ENCODE measurements at places on chromosomes 3 and 15.

- no peak for DNase-seq
Measured at GRCh38 chr3:136657526-136657925, 94.7 kb downstream of the STAG1 start.

- no peak for DNase-seq
Measured at GRCh38 chr3:173892547-173892946, 495.0 kb downstream of the NLGN1 start.

DNA sequence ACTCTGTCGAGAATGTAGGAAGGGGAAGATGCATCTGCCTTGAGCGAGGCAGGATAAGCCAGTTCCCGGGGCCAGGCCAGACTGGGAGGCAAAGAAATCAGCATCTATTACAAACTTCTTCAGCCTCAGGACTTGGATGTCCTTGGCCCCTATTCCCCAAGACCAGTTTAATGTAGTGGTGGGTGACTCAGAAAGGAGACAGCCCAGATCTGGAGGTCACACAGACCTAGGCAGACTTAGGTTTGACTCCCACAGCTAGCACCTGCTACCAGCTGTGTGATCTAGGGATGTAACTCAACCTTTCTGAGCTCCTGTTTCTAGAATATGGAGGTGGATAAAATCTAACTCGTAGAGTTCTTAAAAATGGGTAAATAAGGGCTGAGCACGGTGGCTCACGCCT lies 409.5 kb upstream of the PROK2 start:
- no peak for DNase-seq

DNA sequence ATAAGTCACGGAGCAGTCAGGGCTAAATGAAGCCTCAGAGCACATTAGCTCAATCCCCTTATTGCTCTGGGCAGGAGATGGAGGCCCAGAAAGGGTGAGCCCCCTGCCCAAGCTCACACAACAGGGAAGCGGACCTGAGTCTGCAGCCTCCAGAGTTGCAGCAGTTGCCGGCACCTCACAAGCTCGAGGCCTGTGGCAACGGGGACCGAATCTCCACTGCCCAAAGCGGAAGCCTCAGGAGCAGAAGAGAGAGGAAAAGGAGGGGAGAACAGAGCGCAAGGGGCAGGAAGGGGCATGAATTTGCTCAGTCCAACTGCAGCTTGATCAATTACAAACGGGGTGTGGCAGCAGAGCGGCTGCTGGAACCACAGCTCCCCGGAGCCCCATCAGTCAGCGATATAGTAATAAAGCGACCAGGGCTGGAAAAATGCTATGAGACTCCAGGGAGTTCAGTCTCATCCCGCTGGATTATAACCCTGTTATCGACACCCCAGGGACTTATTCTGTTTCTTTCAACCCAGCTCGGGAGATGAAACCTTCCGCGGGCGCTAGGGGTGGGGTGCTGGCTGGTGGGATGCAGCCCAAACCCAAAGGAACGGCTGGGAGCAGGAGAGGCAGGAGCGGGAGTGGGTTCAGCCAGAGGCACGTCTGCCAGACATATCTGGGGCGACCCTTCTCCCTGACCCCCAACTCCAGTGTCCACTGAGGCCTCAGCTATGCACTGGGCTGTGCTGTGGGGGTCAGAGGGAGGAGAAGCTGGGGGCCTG lies 219.7 kb upstream of the LINGO1 start:
- no peak for DNase-seq

DNA sequence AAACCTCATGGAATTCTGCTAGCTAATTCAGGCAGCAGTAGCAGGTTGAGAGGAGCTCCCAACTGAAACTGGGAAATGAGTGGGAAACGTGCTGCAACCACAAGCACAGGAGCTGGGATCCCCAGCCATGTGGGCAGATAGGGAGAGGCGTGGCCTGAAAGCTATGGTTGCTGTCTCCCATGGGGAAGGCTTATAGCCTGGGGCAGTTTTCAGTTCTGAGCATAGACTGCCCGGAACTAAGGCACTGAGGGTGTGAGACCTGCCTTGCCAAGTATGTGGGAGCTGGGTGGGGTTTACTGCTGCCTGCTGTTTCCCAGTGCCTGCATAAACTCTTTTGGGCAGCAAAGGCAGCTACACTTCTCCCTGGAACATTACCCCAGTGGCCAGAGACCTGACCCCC lies 229.5 kb downstream of the TUSC7 start:
- no peak for DNase-seq

DNA sequence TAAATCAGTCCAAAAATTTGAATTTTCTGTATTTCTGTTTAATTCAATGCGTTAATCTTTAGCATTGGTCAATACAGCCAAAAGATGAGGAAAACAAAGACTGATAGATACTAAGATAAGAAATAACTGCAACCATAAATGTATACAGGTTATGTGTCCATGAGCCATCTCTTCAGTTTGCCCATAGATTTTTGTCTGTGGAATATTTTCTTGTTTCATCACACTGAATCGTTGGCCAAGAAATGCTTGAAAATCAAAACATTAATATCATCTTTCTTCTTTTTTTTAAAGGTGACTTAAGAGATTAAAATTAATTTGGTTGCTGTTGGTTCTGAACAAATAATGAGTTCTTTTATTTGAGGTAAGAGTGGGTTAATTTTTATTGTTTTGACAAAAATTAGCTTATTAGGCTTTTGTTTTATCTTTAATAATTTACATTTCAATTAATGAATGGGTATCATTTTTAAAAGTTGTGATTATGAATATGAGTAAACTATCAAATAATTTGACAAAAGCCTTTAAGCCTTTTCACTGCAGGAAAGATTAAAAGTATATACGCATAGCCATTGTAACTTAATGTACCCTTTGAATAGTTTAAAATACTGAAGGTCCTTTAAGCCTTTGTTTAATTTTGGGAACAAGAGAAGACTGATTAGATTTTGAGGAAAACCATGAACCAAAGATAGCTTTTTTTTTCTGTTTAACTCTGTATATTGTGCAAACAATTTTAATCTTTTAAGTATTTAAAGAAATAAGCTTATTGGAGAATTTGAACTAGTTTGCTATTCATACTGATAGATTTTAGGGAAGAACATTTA lies 14.7 kb upstream of the CHD2 start:
- DNase-seq: no peak

DNA sequence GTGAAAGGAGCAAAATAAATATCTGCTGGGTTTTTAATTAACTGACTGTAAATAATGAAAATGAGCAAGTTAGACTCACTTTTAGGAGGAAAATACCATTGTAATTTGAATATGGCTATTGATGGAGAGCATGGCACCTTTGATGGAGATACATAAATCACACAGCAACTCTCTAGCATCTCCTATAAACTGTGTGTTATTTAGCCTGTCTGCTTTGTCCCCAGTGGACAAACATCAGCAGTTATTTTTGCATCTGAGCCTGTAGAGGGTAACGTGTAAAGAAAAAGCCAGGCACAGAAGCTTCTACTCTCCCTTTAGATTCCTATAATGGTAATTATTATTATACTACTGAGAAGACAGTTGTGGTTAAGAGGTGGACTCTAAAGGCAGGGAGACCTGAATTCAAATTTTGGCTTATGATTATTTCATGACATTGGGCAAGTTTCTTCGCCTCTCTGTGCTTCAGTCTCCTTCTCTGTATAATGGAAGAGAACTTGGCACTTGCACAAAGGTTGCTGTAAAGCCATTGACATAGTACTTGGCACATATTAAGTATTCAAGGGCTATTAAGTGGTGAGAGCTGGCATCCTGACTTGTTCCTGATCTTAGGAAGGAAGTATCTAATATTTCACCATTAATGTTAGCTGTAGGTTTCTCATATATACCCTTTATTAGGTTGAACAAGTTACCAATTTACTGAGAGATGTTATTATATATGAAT lies 289.5 kb upstream of the TRIM42 start:
- DNase-seq: no peak

DNA sequence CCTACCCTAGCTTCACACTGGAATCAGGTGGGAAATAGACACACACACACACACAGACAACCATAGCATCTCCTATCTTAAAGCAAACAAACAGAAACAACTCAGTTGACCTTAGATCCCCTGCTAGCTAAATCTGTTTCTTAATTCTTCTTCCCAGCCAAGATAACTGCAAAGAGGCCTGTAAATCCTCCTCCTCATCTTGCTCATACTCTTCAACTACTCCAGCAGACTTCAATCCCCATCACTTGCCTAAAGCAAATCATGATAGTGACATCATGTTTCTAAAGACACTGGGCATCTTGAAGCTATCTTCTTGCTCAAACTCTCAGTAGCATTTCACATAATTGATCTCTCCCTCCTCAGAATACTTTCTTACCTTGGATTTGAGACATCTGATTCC lies 303.0 kb downstream of the RBMS3 start:
- no peak for DNase-seq

DNA sequence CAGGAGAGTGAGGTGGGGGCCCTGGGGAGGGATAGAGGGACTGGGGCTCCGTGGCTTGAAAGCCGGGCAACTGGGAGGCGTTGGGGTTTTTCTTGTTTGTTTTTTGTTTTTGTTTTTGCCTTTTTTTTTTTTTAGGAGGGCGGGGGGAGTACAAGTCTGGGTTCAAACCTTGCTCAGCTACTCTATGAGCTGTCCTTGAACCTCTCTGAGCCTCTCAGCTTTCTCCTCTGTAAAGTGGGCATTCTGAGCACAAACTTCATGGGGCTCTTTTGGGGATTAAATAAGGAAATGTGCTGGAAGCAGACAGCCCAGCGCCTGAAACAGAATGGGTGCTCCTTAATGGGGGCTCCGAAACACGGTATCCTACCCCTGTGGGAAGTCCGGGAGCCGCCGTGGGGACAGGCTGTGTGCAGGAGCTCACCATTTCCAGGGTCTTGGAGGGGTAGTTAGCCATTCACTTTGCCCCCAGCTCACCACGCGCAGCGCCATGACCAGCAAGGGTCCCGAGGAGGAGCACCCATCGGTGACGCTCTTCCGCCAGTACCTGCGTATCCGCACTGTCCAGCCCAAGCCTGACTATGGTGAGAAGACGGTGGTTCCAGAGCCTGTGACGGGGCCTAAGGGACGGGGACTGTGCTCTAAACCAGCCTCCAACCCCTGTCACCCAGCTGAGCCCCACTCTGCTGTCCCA lies 388 bp downstream of the ACY1 start:
- DNase-seq: no peak

- no peak for DNase-seq
Measured at GRCh38 chr3:71419369-71419768, 164.2 kb downstream of the FOXP1 start.

DNA sequence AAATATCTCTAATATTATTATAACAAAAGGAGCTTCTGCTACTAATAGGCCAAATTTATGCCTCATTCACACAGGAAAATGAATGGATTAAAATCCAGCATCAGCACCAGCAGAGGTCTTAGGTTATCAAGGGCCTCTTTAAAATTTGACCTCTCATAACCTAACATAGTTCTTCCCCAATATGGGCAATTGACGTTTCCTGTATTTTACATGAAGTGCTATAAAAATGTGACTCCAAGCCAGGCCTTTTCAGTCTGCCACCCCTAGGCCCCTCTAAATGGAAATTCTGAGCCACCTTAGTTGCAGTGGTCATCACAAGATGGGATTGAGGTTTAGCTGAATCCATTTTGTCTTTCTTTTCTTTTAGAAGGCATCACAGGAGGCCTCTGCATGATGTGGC lies 70.1 kb downstream of the CASR start:
- DNase-seq: no peak

DNA sequence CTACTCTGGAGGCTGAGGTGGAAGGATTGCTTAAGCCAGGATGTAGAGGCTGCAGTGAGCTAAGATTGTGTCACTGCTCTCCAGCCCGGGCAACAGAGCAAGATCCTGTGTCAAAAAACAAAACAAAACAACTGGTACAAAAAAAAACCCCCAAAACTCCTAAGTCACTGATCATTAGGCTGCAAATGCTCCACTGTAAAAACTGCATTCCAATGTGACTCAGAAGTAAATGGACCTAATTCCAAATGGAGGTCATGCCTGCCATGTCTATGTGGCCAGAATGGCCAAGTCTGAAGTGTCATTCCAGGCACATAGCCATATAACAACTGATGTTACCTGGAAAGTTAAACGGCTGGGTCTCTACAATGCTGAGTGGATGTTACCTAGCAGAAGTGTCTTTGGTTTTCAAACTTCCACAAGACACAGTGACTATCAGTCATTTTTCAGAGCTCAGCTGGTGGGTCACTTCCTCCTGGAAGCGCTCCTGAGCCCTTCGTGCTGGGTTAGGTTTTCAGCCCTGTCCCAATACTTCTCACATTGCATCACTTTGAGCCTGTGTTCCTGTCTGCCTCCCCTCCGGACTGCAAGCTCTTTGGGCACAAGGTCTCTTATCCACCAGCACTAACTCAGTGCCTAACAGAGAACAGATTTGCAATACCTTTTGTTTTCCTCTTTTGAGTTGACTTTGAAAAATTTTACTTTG lies 10.6 kb downstream of the FSTL1 start:
- DNase-seq: no peak

GRCh38 chr3:48222616-48223513 lies at the start of gene CAMP:
Gene CAMP (plus strand): TSS chr3:48223495. CDS start chr3:48223512, 17 bp downstream.
- no peak for DNase-seq

DNA sequence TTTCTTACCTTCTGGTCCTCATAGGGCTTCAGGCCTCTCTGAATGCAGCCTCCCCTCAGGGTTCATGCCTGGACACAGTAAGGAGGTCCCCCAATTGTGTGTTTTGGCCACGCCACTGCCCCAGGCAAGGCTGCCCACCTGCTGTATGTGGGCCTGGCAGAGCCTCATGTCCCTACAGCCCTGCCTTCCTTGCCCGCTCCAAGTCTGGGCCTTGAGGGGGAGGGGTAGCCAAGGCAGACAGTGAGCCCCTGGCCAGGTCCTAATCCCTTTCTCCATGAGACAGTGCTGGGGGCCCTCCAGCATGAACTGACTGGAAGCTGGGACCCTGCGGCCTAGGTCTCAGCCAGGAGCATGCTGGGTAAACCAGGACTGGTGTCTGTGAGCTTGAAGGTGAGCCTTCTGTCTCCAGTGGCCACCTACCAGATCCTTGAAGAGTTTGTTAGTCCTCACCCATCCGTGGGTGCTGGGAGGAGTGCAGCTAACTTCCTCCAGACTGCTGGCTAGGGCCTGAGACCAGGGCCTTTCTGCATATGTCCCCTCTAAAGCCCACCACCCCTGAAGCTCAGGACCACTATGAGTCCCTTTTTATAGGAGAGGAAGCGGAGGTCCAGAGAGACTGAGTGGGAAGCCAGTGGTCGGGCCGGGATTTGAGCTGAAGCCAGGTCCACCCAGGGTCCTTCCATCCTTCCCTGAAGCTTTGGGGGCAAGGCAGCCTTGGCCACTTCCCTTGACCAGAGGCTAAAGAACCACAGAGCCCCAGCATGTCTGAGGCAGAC lies 8.7 kb downstream of the ZBTB47 start:
- no peak for DNase-seq

- DNase-seq: no peak
Measured at GRCh38 chr3:72273615-72274014, 488.7 kb upstream of the PROK2 start.

- DNase-seq: no peak
Measured at GRCh38 chr3:7693976-7694375, 807.6 kb upstream of the LMCD1 start.
